ENCODE measurements at places on chromosomes 16 and 17. TPM values are rescaled to one million over a fixed set of nuclear protein-coding genes. Genes with fewer than 3 reads are reported as not detected.

RBFOX1 gene
- total RNA-seq, result not detected

CFAP119 gene
- total RNA-seq, result 23.4 TPM

- DNase-seq, result no peak
Measured at GRCh38 chr17:64390044-64390443, 616 bp downstream of the PECAM1 start.

DNA sequence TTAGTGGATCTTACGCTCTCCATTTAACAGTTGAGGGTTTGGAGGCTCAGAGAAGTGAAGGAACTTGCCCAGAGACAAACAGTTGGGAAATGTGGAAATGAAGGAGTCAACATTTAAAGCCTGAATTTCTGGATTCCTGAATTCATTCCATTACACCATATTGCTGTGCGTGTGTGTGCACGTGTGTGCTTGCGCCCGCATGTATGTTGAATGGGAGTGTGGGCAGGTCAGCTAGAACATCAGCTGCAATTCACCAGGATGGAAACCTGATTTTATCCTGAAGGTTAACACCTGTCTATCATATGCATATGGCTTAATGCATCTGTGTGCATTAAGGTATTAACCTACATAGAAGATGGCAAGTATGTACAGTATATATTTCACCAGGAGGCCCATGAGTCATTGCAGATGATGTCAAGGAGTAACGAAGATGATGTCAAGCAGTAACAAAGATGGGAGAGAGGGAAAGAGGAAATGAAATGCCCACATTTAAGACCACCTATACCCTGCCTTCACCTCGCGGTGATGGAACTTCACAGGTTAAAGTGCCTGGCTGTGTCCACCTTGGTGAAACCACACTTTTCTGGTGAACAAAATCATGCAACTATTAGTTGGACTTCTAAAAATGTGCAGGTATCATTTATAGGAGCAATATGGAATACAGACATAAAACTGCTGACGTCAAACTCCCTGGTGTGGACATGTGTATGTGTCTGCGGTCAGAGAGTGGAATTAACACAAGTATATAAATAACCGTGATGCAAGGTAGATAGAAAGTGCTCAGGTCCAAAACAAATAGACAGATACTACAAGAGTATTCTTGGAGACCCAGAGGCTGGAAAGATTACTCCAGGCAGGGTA is 832 bp upstream of the ADAP2 start:
- no peak for DNase-seq

DNA sequence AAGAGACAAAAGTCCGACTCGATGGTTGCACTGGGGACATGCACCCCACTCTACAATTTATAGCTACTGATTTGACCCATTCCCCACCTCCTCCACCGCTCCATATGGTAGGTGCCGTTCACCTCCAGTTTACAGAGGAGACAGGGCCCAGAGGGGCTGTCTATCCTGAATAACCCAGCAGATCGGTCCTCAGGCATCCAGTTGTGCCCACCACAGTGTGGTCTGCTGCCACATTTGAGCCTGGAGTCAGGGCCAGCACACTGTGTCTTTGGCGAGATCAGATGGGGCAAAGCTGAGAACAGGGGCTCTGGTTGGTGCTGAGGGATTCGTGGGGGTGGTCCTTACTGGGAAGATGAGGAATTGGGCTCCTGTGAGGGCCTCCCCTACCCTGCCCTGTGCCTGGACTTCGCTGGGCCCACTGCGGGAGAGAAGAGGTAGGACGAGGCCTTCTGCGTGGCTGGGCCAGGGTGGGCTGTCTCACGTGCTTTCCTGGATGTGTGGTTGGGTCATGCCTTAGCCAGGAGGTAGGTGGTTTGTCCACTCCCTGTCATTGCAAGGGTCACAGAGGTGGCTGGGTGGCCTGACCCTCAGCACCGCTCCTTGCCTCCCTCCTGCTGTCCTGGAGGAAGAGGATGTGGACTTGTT is 2.8 kb downstream of the ADCY7 start:
- DNase-seq, result no peak

All from HT-29 (cell line).